ENCODE measurements at places on chromosomes 3 and 15.

GRCh38 chr3:53111822-53112221 lies 18.4 kb downstream of the RFT1 start:
- DNase-seq, result no peak

DNA sequence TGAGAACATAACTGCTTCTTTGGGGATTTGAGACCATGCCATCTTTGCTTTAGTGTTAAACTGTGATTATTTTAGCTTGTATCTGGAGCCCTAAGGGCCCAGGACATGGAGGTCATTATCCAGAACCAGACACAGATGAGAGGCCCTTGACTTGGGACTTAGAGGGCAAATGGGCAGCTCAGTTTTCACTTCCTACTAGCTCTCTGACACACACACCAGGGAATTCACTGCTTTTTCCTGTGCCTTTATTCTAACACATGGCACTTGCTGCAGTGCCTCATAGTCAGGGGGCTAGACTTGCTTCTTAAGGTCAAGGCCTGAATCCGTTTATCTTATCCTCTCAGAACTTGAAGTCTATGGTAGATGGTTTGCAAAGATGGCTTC lies 33.3 kb downstream of the AMOTL2 start:
- DNase-seq, result no peak

GRCh38 chr3:176078906-176079305 lies 1118.4 kb downstream of the TBL1XR1 start:
- no peak for DNase-seq

DNA sequence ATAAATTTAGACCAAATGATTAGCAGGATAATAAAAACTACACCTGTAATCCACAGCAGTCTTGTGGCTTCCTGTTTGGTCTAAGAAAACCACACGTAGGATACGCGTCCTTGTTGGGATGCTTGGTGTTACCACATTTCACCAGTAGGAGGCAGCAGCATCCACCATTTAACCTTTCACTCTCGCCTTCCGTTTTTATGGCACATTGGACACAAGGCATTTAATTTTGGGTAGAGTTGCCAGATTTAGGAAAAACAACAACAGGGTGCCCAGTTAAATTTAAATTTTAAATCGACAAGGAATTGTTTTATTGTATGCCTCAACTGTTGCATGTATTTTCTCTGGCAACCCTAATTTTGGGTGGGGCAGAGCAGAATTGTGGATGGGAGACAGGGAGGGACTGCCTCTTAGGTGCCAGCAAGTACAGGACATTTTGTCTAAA lies 6.3 kb downstream of the LRRC31 start:
- DNase-seq, result peak; percentile 71

DNA sequence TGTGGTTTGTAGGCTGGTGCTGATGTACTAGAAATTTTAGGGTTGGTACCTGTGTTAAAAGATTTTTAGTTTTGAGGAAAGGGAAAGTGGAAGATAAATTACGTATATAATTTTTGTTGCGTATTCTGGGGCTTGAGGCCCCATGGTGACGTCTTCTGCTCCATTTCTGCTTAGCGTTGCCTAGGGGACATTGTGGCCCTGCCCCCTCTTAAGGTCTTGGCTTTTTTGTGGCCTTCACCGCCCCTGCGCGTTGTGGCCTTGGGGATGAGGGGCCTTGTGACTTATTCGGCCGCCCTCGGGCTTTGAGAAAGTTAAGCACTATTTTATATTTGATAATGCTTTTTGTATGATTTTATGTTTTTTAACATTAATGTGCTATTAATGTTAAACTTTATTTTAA lies 182.0 kb downstream of the KLF13 start:
- no peak for DNase-seq

- no peak for DNase-seq
Observed at GRCh38 chr3:174215456-174215855, 643.7 kb upstream of the NAALADL2 start.
